ENCODE measurements at places on chromosomes 2 and 18. TPM values are rescaled to one million over a fixed set of nuclear protein-coding genes. Genes with fewer than 3 reads are reported as not detected.

TBR1 gene
- total RNA-seq, result not detected

MAP3K20 gene
- total RNA-seq, result 15.2 TPM

OBSL1 gene
- total RNA-seq, result not detected

EIF2AK3 gene
- total RNA-seq, result 29.2 TPM

TCF7L1 gene
- 0.08 TPM for total RNA-seq

EVA1A gene
- total RNA-seq, result not detected

CPS1 gene
- total RNA-seq, result 0.15 TPM

ANKRD53 gene
- total RNA-seq, result not detected

DNA sequence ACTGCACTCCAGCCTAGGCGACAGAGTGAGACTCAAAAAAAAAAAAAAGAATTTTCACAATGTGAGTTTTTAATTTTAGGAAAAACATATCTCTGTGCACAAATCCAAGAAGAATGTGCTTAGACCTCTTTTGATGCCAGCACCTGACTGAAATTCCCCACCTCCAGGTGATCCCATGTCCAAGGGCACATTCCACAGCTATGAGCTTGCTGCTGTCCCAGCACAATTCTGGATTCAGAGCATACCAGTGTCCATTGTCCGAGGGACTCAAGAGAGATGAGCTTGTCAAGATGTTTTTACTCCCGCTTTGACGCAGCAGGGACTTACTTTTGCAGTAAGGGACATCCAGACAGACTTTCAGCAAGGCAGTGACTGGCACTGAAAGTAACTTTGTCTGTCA lies 489.1 kb upstream of the ACVR2A start:
- DNase-seq, result no peak

- DNase-seq, result no peak
These were observed 812.6 kb upstream of the POU3F3 start for GRCh38 chr2:104041351-104041750.

DNA sequence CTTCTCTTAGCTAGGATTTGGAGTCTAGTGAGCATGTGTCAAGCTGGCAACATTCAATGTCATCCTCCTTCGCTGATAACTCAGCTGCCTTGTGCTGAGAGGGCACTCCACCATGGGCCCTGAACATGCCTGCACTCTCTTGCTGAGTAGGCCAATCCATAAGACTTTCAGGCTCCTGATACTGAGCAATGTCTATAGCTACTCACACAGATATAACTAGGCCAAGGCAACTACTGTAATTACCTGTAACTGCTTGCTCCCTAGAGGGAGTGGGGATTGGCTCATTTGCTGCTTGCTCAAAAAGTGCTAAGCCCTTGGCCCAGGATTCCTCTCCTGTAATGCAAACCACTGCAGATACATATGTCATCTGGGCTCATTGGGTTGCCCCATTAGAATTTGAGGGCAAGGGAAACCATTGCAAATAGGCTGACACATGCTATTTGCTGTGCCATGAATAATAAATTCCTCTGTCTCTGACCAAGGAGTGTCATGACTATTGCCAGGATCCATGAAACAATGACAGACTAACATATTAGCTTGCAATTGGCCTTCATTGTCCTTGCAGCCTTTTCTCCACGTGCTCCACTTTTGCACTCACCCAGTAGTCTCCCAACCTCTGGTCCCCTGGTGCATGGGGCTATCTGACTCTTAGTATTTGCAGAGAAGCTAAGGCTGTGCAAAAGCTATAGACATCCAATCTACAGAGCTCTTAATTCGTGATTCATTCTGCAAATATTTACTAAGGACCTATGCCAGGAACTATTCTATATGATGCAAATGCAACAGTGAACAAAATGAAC lies 36.9 kb upstream of the BMPR2 start:
- DNase-seq, result no peak

- no peak for DNase-seq
These were observed 110.4 kb downstream of the ADCYAP1 start for GRCh38 chr18:1014951-1015624.

DNA sequence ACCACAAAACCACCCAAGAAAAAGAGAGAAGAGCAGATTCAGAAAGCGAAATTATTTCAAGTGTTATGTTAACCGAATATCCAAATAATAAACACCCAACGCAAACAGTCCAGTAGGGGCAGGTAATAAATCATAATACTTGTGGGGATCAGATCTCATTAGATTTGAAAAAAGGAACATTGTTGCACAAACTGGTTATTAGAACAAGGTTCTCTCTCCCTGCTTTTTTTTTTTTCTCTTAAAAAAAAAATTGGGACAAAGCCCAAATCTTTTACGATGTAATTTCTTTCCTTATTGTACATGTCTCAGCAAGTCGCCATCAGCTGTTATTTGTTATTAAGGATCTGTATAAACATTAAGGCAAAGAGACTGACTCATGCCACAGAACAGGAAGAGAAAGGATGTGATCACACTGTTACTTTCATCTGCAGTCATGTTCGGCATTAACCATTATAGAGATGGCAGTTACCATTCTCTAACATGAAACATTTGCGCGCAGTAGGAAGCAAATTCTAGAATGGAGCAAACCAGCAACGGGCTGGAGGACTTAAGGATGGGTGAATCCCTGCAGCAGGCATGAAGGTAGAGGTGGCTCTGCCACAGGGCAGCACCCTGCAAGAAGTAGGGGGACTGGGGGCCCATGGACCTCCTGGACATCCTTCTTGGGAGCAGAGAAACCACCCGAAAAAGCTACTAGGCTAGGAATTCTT lies 42.0 kb downstream of the EPHA4 start:
- DNase-seq, result no peak

DNA sequence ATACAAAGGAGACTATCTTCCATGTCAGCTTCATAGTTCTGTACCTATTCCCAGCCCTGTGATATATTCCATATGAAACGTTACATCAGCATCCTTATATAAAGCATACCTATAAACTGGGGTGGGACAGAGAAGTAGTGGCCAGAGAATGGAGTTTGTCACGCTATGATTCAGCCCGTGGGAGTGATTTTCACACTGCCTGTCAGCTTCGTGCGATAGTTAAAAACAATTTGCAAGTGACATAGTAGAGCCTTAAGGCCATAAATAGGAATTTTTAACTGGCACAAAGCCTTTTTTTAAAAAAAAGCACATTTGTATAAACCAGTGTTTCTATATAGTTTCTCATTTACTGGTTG lies 30.2 kb downstream of the PKP4 start:
- DNase-seq, result no peak

- DNase-seq, result no peak
These were observed 36.8 kb upstream of the CPS1 start for GRCh38 chr2:210519594-210519993.

- no peak for DNase-seq
These were observed 23.5 kb downstream of the GPD2 start for GRCh38 chr2:156459720-156460119.

- no peak for DNase-seq
These were observed 12.0 kb downstream of the EXOC6B start for GRCh38 chr2:72813841-72814240.

DNA sequence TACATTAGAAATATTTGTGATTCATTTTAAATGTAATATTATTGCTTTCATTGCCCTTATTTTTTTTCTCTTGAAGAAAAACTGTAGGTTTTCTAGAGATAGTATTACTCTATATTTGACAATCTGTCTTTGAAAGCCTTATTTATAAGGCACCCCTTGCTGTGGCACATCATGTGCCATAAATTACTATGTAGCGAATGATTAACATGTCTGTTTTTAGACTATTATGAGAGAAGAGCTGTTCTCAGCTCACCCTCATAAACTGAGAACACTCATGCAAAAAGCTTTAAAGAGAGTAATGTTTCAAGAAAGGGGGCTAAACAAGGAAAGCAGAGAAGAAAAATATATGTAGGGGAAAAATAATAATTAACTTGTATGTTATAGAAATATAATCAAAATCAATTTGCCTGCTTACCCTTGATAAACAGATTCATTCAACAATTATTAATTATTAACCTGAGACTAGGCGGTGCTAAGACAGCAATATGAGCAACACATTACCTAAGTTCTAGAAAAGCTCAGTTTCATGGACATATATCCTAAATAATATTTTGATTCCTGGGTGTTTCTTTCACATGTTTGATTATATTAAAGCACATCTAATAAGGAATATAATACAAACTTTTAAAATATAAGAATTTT lies 69.0 kb downstream of the RAB3GAP1 start:
- DNase-seq, result no peak

GRCh38 chr18:48006415-48007175 lies 76.1 kb upstream of the SMAD2 start:
- no peak for DNase-seq

GRCh38 chr2:120230515-120231471 lies 7.6 kb upstream of the TMEM185B start:
- no peak for DNase-seq

DNA sequence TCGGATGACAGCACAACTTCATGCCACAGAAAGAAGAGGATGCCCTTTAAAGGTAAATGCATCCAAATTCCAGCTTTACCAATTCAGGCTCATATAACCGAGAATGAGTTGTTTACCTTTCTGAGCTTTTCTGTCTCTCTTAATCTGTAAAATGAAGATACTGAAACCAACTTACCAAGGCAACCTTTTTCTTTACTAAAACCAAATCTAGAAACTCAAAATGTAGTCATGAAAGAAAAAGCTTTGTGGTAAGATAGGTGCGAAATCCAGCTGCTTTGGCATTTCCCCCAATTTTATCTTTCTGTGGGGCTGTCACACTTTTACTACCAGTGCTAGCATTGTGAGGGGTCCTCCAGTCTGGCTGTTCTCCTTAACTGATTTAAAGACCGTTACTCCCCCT lies 240.4 kb downstream of the IKZF2 start:
- DNase-seq, result no peak
